ENCODE measurements at places on chromosomes 13 and 19.

DNA sequence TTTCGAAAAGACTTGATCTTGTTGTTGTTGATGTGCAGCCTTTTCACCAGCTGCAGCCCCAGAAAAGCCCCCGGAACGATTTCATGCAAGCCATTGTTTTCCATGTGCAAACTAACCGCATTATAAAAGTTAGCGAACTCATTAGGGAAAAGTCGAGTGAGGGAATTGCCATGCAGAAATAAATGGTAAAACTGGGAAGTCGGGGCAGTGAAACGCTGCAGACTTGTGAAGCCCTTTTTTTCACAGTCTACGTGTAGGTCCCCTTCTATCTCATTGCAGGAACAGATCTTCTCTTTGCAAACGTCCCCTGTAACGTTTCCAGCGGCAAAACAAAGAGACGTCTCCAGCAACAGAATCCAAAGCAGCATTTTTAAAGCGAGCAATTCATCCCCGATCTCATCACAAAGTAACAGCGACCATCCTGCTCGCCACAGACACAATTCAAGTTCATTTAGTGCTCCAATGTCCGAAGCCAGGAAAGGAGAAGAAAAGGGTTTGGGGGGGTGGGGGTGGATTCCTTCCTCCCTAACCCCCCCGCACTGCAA, 1.1 kb downstream of the SLITRK1 start:
- DNase-seq, result no peak

DNA sequence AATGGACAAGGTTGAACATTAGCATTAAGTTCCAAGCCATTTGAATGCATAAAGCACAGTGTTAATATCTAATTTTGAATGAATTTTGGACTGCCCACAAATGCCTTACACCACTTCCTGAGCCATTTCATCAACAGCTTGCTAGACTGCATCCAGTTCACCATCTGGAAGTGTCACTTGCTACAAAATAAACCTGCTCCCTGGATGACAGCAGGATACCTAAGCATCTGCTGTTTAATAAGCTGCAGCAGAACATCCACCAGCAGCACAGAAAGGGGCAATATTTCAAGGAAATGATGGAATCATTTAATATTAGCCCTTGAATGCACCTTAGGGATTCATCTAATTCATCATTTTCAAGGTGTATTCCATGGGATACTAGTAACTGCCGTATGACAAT, 76.6 kb upstream of the PCDH9 start:
- no peak for DNase-seq

DNA sequence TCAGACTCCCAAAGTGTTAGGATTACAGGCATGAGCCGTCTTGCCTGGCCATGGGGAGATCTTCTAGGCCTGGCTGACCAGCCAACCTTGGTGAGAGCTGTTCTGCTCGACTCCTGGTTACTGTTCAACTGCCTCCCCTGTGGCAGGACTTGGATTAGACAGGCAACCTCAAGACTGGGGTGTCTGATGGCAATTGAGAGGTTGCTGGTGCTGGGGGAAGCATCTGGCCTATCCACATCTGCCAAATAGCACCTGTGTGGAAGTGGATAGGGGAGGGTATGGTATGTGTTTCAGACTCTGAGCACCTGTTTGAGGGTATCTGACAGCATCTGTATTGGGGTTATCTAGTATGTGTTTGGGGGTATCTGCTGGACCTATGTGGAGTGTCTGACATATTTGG, 44.7 kb downstream of the ARHGEF18 start:
- no peak for DNase-seq

DNA sequence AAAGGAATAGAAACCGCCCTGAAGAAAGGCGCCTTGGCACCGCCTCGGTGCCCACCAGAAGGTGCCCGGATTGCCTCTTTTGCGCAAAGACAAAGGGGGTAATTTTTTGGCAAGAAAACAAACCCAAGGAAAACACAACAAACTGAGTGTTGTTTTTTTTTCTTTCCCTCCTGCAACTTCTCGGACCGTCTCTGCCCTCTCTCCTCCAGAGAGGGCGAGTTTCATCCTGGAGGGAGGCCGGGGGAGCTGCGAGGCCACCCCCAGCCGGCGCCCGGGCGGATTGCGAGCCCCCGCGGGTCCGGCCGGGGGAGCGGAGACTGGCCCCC, 2.3 kb downstream of the ZNF536 start:
- DNase-seq, result no peak

- DNase-seq, result no peak
These were observed 316.9 kb upstream of the TSHZ3 start for GRCh38 chr19:31666126-31666525.

DNA sequence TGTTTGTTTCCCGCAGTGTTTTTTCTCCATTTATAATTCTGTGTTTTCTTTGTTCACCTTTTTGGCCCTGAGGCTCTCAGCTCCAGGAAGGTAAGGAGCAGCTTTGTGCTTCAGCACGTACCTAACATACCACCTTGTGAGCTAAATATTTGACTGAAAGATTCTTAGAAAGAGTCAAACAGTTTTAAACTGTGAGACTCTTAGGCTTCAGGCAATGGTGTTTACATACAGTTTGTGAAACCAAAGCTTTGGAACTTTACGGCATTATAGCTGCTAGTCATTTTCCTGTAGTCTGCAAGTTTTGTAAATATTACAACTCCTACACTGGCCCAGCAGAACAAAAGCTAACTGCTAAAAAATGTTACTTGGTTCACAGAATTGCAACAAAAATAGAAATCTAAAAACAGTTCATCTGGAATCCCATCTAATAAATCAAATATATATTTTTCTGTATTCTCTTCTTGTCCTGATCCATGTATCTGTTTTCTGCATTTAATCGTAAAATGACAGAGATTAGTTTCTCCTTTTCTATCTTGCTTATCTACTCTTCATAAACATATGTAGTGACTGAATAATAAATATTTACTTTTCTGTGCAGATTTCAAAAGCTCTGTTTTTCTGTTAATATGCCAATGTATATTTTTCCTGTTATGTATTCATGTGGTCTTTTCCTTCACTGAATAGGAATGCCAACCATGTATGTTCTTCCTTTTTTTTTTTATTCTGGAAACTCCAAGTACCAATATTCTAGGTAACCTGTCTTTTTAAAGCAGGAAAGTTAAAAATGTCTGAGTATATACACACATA, 38.8 kb upstream of the GPI start:
- no peak for DNase-seq

GRCh38 chr19:2308114-2308556, at the start of gene LINGO3:
Gene LINGO3 (minus strand): TSS chr19:2308154. CDS start chr19:2291776, 16,378 bp downstream.
- DNase-seq, result no peak

DNA sequence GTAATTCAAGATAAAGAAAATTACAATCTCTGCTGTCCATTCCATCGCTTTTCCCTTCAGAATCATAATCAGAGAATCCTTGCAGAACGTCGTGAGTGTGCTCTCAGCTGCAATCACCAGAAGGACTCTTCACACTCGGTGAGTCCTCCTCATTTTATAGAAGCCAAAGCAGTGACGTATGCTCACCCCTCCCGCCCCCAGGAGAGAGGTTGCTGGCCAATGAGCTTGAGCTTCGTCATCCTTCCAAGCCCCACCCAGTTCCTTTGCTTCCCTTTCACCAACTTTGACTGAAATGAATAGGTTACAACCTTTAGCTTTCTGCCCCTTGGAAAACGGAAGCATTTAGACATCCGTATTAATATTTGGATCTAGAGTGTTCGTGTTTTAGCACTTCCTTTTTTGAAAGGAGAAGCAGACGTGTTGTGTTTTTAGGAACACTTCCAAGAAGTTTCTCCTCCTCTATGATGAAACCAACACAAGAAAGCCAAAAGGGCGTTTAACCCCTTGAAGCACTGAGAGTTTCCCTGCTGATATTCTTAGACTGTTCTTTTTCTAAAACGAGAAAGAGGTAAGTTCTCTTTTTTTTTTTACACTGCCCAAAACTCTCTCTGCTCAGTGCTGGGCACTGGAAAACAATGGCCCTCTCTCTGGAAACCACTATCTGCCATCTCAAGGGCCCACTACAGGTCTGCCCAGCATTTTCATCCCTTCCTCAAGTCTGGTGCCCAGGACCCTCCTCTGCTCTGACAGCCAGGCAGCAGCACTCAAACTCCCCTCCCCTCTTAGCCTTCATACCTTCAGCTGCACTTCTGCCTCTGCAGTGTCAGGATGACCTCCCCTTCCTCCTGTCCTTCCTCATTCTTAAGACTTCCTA, 44.3 kb upstream of the CEACAM21 start:
- DNase-seq, result peak; percentile 56

DNA sequence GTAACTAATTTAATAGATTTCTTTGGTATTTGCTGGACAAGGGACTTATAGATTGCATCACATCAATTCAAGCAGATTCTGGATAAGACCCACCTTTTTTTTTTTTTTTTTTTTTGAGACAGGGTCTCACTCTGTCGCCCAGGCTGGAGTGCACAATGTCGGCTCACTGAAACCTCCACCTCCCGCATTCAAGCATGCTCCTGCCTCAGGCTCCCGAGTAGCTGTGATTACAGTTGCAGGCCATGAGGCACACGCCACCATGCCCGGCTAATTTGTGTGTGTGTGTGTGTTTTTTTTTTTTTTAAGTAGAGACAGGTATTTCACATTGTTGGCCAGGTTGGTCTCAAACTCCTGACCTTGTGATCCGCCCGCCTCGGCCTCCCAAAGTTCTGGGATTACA, 4.2 kb upstream of the PRODH2 start:
- DNase-seq, result no peak

DNA sequence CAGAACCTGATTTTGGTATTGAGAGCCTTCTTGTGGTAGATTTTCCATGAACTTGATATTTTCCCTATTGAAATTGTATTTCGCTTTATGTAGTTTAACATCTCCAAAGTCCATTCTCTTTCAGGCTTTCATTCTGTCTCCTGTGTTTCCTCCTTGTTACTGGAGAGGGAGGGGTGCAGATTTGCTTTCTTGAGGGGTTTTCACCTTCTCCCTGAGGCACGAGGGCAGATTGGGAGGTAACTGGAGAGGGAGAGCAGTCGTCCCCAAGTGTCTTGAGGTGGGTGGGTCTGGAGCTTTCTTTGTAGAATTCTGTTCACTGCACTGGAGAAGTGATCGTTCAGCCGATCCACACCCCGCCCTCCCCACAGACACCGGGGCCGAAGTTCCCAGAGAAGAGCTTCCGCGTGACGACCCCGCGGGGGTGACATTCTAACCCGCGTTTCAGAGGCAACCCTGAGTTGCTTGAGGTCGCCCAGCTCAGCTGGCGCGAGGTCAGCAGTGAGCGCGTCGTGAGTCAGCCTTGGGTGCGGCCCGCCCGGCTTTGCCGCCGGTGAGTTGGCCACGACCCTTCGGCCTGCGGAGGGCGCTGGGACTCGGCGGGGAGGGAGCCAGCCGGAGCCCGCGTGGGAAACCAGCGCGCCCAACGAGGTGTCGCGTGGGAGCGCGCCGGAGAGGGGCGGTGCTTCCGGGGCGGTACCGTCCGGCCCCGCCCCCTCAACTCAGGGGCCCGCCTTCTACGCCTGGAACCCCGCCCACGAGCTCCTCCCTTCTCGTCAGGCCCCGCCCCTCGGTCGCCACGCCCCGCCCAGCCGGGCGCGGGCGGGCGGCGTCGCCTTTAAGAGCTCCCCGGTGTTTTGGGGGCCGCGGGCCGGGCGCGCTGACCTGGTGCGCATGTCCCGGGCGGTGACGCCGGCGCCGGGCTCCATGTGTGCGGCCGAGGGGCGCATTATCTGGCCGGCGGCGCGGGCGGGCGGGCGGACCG, at the start of gene GATAD2A:
Gene GATAD2A, plus strand, starts transcription at position 797 of the 982 bp plus-strand sequence. CDS start 59,671 bp downstream, outside the sequence.
- peak; percentile 84 for DNase-seq

DNA sequence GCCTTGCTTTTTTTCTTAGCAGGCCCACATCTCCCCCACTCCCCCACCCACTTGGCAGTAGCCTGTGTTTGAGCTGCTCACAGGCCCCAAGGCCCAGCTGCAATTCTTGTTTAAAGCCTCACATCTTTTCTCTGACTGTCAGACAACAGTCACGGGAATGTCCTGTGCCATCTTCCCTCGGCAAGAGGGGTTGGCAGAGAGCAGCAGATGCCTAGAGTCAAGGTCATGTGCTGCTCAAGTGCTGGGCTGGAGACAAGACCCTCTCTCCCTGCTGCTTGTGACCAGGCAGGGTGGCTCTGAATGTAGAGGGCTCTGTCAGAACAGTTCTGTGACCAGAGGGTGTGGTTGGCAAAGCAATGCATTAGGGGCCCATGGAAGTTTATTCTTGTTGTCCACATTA, 47.4 kb downstream of the BBC3 start:
- DNase-seq, result no peak

GRCh38 chr13:58767566-58767965, 1136.0 kb downstream of the PCDH17 start:
- DNase-seq, result no peak

- DNase-seq, result no peak
These were observed 148.8 kb downstream of the TNFRSF19 start for GRCh38 chr13:23718996-23719395.

- DNase-seq, result no peak
These were observed 32.9 kb downstream of the NAXD start for GRCh38 chr13:110648146-110648819.

DNA sequence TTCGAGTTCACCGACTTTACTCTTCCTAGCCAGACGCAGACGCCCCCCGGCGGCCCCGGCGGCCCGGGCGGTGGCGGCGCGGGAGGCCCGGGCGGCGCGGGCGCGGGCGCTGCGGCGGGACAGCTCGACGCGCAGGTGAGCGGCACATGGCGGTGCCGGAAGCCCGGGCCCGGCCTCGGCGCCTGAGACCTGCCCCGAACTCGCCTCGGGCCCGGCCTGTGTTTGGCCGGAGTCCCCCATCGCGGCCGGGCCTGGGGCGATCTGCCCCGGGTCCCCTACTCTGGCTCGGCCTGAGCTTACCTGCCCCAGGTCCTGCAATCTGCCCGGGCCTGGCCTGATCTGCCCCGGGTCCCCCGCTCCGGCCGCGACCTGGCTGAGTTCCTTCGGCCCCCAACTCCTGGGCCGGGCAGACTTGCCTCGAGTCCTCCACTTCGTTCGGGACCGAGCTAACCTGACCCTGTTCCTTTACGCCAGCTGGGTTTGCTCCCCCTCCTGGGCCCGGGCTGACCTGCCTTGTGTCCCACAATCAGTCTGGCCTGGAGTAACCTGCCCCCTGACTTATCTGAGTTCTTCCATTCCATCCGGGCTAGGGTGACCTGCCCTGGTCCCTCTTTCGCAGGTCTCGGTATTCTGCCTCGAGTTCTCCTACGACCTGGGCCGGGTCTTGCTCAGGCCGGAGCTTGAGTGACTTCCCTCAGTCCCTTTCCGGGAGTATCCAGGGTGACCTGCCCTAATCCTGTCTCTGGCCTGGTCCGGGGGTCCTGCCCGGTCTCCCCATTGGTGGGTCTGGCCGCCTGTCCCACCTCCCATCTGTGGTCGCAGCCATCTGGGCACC, 764 bp downstream of the UPF1 start:
- no peak for DNase-seq

- no peak for DNase-seq
These were observed 86.7 kb downstream of the SCGB2B2 start for GRCh38 chr19:34590228-34590627.

GRCh38 chr13:111225810-111226546, 94.5 kb upstream of the TEX29 start:
- DNase-seq, result no peak

GRCh38 chr19:15280915-15281683, 48.9 kb upstream of the EPHX3 start:
- no peak for DNase-seq

Data from stimulated activated CD8-positive, alpha-beta memory T cell treated with anti-CD3 and anti-CD28 coated beads, Interleukin-15, amount 100 ng/mL, for 1 hour (primary cell).